Right renal pelvis (tissue), 4 donors: ENCODE measurements at places on chromosomes 1 and 21.

DNA sequence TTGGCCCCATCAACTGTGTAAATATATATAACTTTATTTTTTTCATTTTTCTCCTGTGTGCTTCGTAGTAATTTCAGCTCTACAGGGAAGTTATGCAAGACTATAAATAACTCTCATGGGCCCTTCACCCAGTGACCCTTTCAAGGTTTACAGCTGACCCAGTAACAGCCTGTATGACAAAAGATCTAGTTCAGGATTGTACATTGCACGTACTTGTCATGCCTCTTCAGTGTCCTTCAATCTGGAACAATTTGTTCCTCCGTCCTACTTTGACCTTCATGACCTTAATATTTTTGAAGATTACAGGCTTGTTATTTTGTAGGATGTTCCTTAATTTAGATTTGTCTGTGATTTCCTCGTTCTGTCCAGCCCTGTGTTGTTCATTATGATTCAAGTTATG lies 40.5 kb downstream of the BRINP2 start:
- DNase-seq, result no peak

GRCh38 chr1:192861860-192862259 lies 53.0 kb downstream of the RGS2 start:
- DNase-seq, result no peak

GRCh38 chr1:118890851-118891384 lies 97.2 kb downstream of the TBX15 start:
- DNase-seq, result no peak

DNA sequence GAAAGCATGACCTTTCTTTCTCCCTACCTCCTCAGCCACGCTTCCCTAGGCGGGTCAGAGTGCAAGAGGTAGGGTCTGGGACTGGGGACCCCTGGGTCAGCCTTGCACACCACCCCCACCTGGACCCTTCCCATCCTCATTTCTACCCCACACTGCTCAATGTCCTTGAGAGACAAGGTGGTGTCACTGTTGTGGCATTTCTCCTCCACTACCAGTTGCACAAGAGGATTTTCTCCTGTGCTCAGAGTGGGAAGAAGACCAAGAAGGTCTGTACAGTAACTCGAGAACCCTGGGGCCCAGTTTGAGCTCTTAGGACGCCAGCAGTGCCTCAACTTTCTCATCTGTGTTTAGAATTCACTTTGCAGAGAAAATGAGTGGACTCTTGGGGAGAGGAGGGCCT lies 49.4 kb upstream of the CD34 start:
- DNase-seq, result no peak

- no peak for DNase-seq
Observed at GRCh38 chr1:220818421-220819173, 31.9 kb downstream of the MTARC1 start.

- no peak for DNase-seq
Observed at GRCh38 chr1:157585984-157586383, 11.9 kb downstream of the FCRL4 start.

GRCh38 chr21:39644062-39644560 lies 31.4 kb downstream of the B3GALT5 start:
- no peak for DNase-seq

DNA sequence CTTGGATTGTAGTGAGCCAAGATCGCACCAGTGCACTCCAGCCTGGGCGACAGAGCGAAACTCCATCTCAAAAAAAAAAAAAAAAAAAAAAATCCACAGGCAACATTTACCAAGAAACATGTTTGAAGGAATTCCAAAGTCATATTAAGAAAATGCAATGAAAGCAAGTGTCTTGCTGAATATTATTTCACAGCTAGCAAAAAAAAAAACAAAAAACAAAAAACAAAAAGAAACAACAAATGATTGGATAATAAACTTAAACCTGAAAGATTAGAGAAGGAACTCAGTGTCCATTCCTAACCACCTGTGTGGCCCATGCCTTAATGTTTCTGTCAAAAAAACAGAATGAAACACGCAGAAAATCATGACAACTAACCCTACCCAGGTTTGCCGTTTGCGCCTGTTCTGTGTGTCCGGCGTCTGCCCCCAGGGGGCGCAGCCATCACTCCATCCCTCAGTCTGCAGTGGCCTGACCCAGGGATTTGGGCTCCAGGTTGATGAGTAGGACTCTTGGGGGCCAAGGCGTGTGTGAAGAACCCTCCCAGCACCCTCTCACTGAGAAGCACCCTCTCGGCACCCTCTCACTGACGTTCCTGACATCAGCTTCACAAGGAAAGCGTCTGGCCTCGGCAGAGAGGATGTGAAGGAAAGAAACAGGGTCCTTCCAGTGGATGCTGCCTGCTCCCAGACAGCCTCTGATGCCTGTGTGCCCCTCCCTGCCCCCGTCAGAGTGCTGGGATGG lies 19.2 kb upstream of the PTTG1IP start:
- DNase-seq, result no peak

DNA sequence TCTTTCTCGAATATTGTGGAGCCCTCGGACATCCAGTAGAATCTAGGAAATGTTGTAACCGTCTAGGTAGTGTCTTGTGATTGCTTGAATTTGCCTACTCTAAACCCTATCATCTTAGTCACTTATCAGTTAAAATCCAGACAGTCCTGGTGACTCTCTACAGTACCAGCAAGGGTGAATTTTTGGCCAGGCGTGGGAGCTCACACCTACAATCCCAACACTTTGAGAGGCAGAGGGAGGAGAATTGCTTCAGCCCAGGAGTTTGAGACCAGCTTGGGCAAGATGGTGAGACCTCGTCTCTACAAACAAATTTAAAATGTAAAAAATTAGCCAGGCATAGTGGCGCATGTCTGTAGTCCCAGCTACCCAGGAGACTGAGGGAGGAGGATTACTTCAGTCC lies 230.9 kb downstream of the CHRM3 start:
- DNase-seq, result no peak

GRCh38 chr1:162062542-162063015 lies 6.9 kb upstream of the NOS1AP start:
- DNase-seq, result no peak

DNA sequence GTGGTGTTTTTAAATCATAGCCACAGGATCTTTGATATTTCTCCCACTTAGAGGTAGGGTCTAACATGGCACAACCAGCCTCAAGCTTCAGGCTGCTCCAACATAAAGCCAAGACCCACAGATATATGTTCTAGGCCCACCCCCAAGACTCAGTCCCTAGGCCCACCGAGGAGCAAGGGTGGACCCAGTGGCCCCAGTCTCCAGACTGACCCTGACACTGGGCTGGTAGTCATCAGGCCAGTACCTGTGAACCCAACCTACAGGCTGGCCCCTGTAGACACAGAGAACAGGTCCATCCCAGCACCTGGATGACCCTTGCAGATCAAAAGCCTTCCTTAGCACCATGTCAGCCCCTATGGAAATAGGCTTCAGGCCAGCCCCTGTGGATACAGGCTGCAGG lies 60.5 kb downstream of the NEGR1 start:
- no peak for DNase-seq

DNA sequence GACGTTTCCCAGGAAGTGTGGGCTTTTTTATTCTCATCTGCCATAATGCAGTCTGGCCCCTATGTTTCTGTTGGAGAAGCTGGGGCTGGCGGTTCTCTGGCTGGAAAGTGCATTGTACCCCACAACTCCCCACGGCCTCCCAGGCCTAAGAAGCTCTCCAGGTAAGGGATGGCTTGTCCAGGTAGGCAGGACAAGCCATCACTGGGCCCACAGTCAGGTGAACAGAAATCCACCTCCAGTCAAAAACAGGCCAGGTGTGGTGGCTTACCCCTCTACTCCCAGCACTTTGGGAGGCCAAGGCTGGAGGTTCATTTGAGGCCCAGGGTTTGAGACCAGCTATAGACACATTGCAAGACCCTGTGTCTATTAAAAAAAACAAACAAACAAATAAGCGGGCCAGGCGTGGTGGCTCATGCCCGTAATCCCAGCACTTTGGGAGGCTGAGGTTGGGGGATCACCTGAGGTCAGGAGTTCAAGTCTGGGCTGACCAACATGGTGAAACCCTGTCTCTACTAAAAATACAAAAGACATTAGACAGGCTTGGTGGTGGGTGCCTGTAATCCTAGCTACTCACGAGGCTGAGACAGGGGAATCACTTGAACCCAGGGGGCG lies 3.1 kb upstream of the WNT9A start:
- no peak for DNase-seq

DNA sequence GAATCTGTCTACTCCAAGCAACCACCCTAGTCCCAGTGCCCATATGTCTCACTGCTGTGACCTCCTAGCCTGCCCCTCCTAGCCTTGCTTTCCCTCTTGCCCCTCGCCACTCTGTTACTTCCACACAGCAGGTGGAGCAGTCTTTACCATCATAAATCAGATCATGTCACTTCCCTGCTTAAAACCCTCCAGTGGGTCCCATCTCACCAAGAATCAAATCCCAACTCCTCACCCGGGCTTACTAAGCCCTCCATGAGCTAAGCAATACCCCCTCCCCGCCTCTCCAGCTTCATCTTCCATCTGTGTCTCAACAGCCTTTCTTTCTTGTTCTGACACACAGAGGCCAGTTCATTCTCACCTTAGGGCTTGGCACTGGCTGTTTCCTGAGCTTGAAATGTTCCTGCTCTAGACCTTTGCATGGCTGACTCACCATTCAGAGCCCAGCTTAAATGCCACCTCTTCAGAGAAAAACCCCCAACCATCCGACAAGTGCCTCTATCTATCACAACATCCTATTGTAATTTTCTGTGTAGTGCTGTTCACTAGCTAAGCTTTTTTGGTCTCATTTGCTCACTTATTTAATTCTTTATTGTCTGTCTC lies 22.3 kb downstream of the KNCN start:
- DNase-seq, result no peak

- no peak for DNase-seq
Observed at GRCh38 chr1:216812966-216813365, 89.7 kb upstream of the ESRRG start.

- DNase-seq, result no peak
Observed at GRCh38 chr1:58005212-58005611, 541.3 kb downstream of the OMA1 start.

GRCh38 chr21:29521872-29522271 lies 223.2 kb downstream of the BACH1 start:
- no peak for DNase-seq

DNA sequence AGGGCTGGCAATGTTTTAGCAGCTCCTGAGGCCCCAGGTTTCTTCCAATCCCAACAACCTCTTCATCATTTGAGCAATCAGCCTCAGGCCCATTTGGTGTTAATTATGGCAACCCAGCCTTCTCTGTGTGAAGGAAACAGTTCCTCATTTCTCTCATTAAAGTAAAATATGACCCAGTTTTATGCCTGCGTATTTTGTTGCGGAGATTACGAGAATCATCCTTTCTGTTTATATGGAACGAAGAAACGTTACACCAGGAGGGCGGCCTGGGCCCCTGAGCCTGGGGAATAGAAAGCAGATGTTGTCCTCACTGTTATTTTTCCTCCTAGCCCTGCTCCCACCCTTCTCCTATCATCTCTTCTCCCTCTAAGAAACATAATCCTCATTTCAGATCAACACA lies 332.2 kb upstream of the USP24 start:
- DNase-seq, result no peak

GRCh38 chr1:198867182-198867581 lies 228.3 kb downstream of the PTPRC start:
- no peak for DNase-seq

GRCh38 chr1:31581821-31582810 lies 5.8 kb downstream of the TINAGL1 start:
- DNase-seq, result no peak

DNA sequence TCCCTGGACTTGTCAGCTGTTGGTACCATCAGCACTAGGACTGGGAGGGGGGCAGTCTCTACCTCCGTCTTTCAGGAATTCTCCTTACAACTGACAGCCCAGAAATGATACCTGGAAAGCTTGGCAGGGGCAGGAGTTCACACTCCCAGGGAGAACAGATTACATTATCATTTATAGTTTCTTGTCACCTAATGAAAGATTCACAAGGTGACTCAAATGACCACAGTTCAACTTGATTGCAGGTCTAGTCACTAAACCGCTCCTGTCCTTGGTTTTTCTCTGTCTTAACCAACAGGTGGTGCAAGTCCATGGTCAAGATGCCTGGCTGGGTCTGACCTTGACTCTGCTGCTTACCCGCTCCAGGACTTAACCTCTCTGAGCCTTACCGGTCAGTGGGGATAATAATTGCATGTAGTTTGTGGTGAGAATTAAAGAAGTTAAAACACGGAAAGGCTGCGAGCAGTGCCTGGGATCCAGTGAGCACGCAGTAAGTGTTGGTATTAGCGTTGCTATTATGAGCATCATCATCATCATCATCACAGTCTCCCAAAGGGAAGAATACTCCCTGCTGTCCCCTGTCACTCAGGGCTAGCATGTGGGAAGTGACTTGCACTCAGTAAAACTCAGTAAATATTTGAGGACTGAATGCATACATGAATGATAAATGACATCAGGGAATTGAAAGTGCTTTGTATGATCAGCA lies 125.3 kb upstream of the CD34 start:
- DNase-seq, result no peak

DNA sequence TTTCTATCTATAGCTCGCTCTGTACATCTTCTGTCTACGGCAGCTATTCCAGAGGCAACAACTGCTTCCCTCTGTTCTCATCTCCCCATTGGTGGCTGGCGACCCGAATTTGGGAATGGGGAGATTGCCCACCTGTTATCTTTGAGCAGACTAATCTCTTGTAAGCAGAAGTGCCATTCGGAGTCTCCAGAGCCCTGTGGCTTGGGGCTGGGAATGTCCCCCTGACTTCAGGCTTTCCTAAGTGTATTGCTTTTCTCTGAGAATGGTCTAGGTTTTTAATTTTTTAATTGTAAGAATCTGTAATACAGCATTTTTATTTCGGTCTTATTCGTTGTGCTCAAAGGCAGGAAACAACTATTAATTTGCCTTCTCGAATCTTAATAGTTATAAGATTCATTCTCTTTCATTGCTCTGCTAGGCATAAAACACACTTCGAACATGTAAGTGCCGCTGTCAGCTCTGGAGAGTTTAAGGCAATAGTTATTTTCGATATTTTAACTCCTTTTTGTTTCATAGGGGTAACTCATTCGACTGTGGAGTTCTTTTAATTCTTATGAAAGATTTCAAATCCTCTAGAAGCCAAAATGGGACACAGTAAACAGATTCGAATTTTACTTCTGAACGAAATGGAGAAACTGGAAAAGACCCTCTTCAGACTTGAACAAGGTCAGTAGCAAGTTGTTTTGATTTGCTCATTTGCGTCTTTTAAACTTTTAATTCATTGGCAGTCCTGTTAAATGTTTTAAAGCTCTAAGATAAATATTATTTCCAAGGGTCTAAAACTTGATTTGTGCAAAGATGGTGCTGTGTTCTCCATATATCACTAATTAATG lies 514 bp downstream of the AGL start:
- no peak for DNase-seq

DNA sequence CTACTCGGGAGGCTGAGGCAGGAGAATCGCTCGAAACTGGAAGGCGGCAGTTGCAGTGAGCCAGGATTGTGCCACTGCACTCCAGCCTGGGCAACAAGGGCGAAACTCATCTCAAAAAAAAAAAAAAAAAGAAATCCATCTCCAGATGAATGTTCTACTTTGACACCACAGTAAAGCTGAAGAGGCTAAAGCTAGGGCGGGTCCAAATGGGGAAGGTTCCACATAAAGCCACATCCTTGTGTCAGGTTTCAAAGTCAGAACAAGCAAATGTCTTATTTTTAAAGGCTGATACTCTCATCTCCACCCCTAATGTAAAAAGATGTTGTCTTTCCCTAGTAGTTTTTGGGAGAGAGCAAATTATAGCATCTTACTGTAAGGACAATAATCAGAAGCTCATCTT lies 4.4 kb upstream of the WARS2 start:
- no peak for DNase-seq

GRCh38 chr1:204401730-204402129 lies 9.9 kb downstream of the PPP1R15B start:
- DNase-seq, result no peak

GRCh38 chr1:196651079-196651478 lies 764 bp upstream of the CFH start:
- DNase-seq, result no peak
